Activated CD4-positive, alpha-beta T cell treated with anti-CD3 and anti-CD28 coated beads for 48 hours (primary cell): ENCODE measurements at places on chromosomes 3 and 15.

DNA sequence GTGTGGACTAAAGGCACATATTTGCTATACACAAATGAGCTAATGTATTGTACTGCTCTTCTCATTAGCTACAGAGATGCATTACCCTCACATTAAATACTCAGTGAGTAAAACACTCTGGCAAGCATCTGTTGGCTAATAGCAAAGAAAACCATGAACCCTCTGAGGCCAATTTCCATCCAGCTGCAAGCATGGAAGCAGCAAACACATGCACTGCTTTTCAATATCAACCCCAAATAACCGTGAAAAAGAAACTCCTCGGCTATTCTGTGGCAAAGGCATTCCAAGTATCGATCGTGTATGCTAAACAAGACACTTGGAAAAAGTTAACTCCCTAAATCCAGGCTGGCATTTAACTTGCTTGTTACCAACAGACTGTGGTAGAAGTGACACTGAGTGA lies 67.0 kb downstream of the PEAK1 start:
- DNase-seq, result no peak

GRCh38 chr15:57655053-57655452 lies 51.5 kb upstream of the POLR2M start:
- no peak for DNase-seq

DNA sequence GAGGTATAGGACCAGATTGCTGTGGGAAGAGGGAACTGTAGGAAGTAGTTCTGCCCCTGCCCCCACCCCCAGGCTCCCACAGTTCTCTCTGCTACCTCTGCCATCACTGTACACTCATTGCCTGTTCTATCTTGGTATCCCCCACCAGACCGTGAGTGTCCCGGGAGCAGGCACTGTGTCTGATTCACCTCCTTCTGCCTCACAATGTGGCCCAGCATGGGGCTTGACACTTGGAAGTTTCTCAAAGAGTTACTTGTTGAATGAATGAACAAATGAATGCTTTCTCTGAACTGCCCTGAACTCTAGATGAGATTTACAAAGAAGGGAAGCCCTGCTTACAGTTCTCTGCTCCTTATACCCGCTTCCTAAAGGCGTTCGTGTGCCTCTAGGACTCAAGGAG lies 27.1 kb upstream of the PIK3CB start:
- DNase-seq, result no peak

DNA sequence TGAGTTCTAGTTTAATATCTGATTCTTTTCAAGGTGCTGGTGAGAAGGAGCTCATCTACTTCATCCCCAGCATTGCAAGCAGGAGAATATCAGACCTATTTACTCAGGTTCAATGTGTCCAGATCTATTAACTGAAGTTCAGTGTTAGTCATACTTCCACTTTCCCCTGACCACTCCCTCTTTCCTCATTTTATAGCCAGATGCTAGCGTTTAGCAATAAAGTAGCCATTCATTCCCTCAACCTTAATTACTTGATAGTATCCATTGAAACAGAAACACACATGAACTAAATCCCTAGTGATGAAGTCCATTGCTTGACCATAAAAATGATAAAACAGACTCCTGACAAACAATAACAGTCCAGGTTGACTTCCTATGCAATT lies 60.0 kb downstream of the RPL22L1 start:
- no peak for DNase-seq

- no peak for DNase-seq
These were observed 593.0 kb downstream of the MAGI1 start for GRCh38 chr3:65445573-65446169.

DNA sequence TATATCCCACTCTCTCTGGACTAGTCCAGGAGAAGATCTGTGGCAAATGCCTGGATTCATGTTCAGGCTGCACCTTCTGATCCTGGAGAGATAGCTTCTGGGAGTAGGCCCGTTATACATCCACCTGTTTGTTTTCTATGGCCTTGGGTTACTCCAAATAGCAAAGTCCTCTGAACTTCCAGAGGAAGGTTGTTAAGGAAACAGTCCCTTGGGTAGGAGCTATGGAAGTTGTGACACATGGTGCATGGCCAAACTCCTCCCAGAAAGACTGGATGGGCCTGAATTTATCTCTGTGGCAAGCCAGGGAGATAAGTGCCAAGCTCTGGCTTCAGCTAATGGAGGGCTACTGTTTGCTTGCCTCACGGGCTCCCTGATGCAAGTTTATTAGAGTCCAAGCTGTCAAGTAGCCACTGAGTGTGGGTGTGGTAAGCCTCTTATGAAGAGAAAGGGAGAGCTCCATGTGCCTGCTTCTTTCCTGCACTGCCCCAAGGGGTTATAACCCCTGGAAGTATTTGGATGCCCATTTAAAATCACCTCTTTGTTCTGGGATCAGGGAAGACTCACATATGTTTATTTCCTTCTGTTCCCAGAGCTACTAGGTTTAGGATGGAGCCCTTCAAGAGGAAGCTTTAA lies 328.7 kb upstream of the ATP11B start:
- no peak for DNase-seq

DNA sequence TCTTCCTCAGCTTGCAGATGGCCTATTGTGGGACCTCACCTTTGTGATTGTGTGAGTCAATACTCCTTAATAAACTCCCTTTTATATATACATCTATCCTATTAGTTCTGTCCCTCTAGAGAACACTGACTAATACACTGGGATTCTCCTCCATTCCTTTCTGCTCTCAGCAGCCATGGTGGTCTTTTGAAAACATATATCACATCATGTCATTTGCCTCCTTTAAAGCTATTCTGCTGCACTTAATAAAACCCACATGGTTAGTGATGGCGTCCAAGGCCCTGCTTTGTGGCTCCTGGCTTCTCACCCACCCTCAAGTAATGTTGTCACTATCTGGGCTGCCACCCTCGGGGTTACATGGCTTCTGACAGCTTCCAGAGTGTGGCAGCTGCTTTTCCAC lies 169.5 kb downstream of the CADPS start:
- no peak for DNase-seq

DNA sequence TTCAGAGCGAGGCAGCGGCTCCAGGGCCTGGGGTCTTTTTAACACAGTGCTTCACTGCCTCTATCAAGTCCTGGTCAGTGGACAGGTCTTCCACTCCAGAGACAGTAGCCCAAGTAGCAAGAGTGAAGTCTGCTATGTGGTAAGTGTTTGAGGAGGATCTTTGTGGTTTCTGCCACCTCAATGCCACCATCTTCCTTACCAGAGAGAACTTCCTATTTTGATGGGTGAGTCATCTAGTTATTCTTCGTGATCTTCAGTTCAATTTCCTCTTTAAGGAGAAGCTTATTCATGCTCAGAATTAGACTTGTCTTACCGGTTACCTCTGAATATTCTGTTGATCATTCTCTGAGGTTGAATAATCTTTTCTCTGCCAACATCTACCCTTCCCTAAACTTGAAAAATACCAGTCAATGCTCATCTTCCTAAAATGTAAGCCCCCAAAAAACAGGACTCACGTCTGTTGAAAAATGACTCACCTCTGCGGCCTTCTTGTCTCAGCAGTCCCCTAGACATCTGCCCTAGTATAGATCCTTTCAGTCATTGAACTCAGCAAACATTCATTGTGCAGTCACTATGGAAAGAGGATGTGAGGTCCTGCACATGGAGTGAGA lies 32.2 kb upstream of the BCL6 start:
- DNase-seq, result peak; percentile 48

- DNase-seq, result no peak
These were observed 29.9 kb downstream of the CLDN11 start for GRCh38 chr3:170448584-170448983.
